ENCODE measurements at places on chromosomes 2 and 18. TPM values are rescaled to one million over a fixed set of nuclear protein-coding genes. Genes with fewer than 3 reads are reported as not detected.

GRCh38 chr18:38367473-38367872 lies 801.9 kb upstream of the CELF4 start:
- no peak for DNase-seq
- no peaks in the 10 kb centered on the region for H3K36me3 ChIP-seq
- H3K4me1 ChIP-seq, result no peaks in the 10 kb centered on the region
- H3K27me3 ChIP-seq, result no peaks in the 10 kb centered on the region

DNA sequence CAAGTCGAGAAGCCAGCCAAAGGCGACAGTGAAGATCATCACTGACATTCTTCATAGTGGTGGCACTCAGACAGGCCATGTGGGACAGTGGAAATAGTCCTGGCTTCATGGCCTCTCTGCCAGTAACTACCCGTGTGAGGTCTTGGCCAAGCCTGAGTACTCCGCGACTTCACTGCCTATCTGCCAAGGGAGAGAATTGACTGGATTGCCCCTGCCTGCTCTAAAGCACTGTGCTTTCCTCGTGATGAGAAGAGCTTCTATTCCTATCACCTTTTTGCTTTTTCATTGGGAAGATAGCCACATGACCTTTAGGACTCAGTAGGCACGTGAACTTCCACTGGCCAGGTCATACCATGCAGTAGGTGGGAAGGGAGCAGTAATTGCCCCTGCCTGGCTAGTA lies 239.3 kb downstream of the HAUS1 start:
- no peaks in the 10 kb centered on the region for H3K4me1 ChIP-seq
- no peaks in the 10 kb centered on the region for H3K36me3 ChIP-seq
- H3K27ac ChIP-seq, result no peak overlapping the region
- H3K4me3 ChIP-seq, result no peak overlapping the region
- no peaks in the 10 kb centered on the region for H3K27me3 ChIP-seq

The ARHGAP28 gene
- total RNA-seq, result 0.41 TPM

- peaks cover 50% of the 10 kb centered on the region for H3K4me1 ChIP-seq
- 0 out of 2 replicates have a peak overlapping the region, but pooled peaks have one; percentile 2 for H3K4me3 ChIP-seq
- H3K27ac ChIP-seq, result peak overlapping the region; percentile 77
- H3K27me3 ChIP-seq, result no peaks in the 10 kb centered on the region
Observed at GRCh38 chr2:11753886-11754699, 7.7 kb downstream of the LPIN1 start.

- DNase-seq, result no peak
- H3K27me3 ChIP-seq, result no peaks in the 10 kb centered on the region
- no peaks in the 10 kb centered on the region for H3K4me1 ChIP-seq
- H3K36me3 ChIP-seq, result no peaks in the 10 kb centered on the region
Observed at GRCh38 chr2:199111458-199111857, 346.3 kb downstream of the SATB2 start.

GRCh38 chr18:61331051-61331450 lies 2.2 kb upstream of the CDH20 start:
- H3K4me3 ChIP-seq, result no peak overlapping the region
- no peak for DNase-seq
- no peaks in the 10 kb centered on the region for H3K4me1 ChIP-seq
- no peaks in the 10 kb centered on the region for H3K36me3 ChIP-seq

GRCh38 chr2:9761577-9761976 lies 81.7 kb upstream of the TAF1B start:
- no peaks in the 10 kb centered on the region for H3K36me3 ChIP-seq
- no peak for DNase-seq
- no peak overlapping the region for H3K27ac ChIP-seq
- no peak overlapping the region for H3K4me3 ChIP-seq
- no peaks in the 10 kb centered on the region for H3K4me1 ChIP-seq
- H3K27me3 ChIP-seq, result no peaks in the 10 kb centered on the region

The POTEE gene
- 1.1 TPM for total RNA-seq

The UGT1A3 gene
- total RNA-seq, result not detected

DNA sequence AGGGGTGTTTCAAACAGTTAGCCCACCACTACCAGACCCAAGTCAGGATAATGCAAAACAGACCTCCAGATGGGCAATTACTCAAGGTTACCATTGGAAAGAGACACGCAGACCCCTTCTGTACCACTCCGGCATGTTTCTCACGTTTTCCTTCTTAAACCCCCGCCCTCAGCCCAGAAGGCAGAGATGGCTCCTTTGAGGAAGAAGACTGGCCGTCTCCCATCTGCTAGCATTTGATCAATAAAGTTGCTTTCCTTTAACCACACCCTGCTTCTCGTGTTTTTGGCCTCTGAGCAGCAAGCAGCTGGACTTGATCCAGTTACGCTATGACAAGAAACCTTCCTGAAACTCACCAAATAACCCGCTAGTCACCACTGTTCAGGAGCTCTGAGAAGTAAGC lies 1012.4 kb upstream of the GYPC start:
- no peaks in the 10 kb centered on the region for H3K4me1 ChIP-seq
- no peak for DNase-seq
- no peaks in the 10 kb centered on the region for H3K36me3 ChIP-seq
- no peak overlapping the region for H3K27ac ChIP-seq
- H3K4me3 ChIP-seq, result no peak overlapping the region

- no peaks in the 10 kb centered on the region for H3K4me1 ChIP-seq
- H3K27me3 ChIP-seq, result no peaks in the 10 kb centered on the region
- DNase-seq, result no peak
- H3K36me3 ChIP-seq, result no peaks in the 10 kb centered on the region
- no peak overlapping the region for H3K4me3 ChIP-seq
Observed at GRCh38 chr2:240427729-240428128, 7.7 kb upstream of the GPC1 start.

- no peaks in the 10 kb centered on the region for H3K4me1 ChIP-seq
- no peaks in the 10 kb centered on the region for H3K36me3 ChIP-seq
- DNase-seq, result no peak
Observed at GRCh38 chr2:186442885-186443284, 43.2 kb upstream of the ZC3H15 start.

- no peaks in the 10 kb centered on the region for H3K36me3 ChIP-seq
- no peak overlapping the region for H3K27ac ChIP-seq
- no peaks in the 10 kb centered on the region for H3K4me1 ChIP-seq
- H3K4me3 ChIP-seq, result no peak overlapping the region
Observed at GRCh38 chr2:54740333-54740732, 16.9 kb downstream of the EML6 start.

DNA sequence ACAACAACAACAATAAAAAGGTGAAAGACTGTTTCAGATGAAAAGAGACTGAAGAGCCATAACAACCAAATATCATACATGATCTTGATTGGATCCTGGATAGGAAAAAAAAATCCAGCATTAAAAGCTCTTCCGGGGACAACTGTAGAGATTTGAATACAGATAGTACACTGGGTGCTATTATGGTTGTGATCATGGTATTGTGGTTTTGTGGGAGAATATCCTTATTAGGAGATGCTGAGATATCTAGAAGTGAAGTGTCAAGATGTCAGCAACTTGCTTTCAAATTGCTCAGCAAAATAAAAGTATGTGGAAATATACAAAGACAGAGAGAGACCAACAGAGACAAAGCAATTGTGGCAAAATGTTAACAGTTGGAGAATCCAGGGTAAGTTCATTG lies 15.5 kb upstream of the SPATA3 start:
- H3K27ac ChIP-seq, result no peak overlapping the region
- no peaks in the 10 kb centered on the region for H3K4me1 ChIP-seq
- no peaks in the 10 kb centered on the region for H3K27me3 ChIP-seq
- DNase-seq, result no peak

GRCh38 chr2:40450796-40451430 lies 977 bp downstream of the SLC8A1 start:
- DNase-seq, result no peak
- peak overlapping the region; percentile 51 for H3K4me3 ChIP-seq
- H3K27me3 ChIP-seq, result peaks cover 12% of the 10 kb centered on the region
- H3K36me3 ChIP-seq, result no peaks in the 10 kb centered on the region

- H3K4me3 ChIP-seq, result no peak overlapping the region
- DNase-seq, result no peak
- no peaks in the 10 kb centered on the region for H3K27me3 ChIP-seq
- no peaks in the 10 kb centered on the region for H3K4me1 ChIP-seq
Observed at GRCh38 chr2:238449909-238450417, 23.2 kb downstream of the ASB1 start.

The CFAP65 gene
- total RNA-seq, result 0.33 TPM

The THADA gene
- total RNA-seq, result 37.2 TPM

The GDF7 gene
- total RNA-seq, result not detected

DNA sequence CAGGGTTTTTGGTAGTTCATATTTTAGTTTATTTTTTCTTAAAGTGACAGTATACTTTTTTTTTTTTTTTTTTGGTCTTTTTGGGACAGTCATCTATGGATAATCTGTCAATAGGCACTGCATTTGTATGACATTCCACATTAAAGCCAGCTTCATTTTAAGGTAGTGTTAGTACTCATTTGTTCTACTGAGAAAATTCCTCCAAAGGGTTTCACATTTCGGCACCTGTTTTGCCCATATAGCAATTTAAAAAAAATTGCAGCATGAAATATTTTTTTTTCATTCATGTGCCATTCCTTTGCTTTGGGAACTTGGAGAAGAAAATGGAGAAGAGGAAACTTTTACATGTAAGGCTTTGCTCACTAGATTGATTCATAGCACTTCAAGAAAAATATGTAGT lies 276.3 kb upstream of the TCF4 start:
- no peaks in the 10 kb centered on the region for H3K4me1 ChIP-seq
- no peaks in the 10 kb centered on the region for H3K36me3 ChIP-seq

- no peak overlapping the region for H3K27ac ChIP-seq
- no peak for DNase-seq
- no peak overlapping the region for H3K4me3 ChIP-seq
- no peaks in the 10 kb centered on the region for H3K36me3 ChIP-seq
Observed at GRCh38 chr2:68936889-68937288, 15.8 kb downstream of the GKN2 start.

DNA sequence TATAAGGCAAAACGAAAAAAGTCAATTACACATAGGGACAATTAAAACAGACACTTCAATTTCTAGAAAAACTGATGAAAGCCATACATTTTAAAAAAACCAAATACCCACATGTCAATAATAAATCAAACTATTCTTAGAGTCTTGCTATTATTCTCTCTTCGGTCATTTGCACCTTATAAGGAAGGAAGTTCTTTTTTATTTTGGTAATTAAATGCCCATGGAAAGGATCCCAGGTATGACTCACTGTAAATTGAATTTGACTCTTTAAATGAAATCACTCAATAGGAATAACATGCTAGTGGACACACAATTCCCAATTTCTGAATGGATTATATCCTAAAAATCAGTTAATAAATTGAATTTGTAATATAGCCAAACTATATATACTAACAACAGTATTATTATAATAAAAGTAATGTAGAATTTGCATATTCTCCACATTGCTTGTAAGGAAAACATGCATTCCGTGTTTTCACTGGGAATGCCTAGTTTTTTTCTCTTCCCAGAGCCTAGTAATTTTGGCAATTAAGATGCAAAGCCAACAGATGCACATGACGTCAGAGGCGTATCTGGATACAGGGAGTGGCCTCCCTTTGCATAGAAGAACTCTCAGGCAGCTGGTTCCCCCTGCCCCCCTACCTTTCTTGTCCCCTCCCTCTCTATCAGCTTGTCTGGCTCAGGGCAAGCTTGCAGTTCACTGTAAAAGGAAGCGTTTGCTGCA lies 153.5 kb upstream of the PGAP1 start:
- no peak overlapping the region for H3K4me3 ChIP-seq
- no peak overlapping the region for H3K27ac ChIP-seq
- H3K36me3 ChIP-seq, result no peaks in the 10 kb centered on the region
- H3K27me3 ChIP-seq, result no peaks in the 10 kb centered on the region

- no peak overlapping the region for H3K27ac ChIP-seq
- H3K27me3 ChIP-seq, result no peaks in the 10 kb centered on the region
- DNase-seq, result no peak
- H3K36me3 ChIP-seq, result no peaks in the 10 kb centered on the region
- H3K4me3 ChIP-seq, result no peak overlapping the region
- H3K4me1 ChIP-seq, result no peaks in the 10 kb centered on the region
Observed at GRCh38 chr2:16249246-16250055, 309.1 kb downstream of the MYCN start.

The TRIM43 gene
- not detected for total RNA-seq

The ADGRF3 gene
- total RNA-seq, result not detected

GRCh38 chr2:236240228-236240990 lies 23.8 kb downstream of the ASB18 start:
- H3K36me3 ChIP-seq, result no peaks in the 10 kb centered on the region
- no peak overlapping the region for H3K4me3 ChIP-seq
- H3K27ac ChIP-seq, result no peak overlapping the region
- DNase-seq, result peak; percentile 4
- H3K4me1 ChIP-seq, result peaks cover 2% of the 10 kb centered on the region

DNA sequence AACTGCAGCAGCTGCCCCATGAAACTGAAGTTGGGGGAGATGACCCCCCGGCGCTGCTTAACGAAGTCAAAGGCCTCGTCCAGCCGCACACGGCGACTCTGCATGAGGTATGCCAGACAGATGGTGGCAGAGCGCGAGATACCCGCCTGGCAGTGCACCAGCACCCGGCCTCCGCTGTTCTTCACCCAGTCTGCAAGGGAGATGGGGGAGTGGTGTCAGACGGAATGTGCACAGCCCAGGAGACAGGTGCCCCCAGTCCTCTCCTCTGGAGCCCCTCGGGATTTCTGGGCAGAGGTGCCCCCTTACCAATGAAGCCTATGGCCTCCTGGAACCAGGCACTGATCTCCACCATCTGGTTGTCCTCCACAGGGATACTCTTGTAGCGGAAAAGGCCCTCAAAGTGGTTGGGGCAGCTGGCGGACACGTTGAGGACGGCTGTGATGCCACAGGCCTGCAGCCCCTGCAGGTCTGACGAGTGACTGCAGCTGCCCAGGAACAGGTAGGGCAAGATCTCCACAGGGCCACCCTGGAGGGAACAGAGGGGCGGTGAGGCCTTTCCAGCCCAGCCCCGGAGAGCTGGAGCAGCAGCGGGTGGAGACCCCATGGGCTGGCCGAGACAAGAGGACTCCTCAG lies 1.3 kb downstream of the DUSP2 start:
- peaks cover 29% of the 10 kb centered on the region for H3K4me1 ChIP-seq
- peak overlapping the region; percentile 48 for H3K27ac ChIP-seq
- no peaks in the 10 kb centered on the region for H3K27me3 ChIP-seq
- DNase-seq, result no peak
- peak overlapping the region; percentile 46 for H3K4me3 ChIP-seq

The TIA1 gene
- total RNA-seq, result 113 TPM

The ZBTB7C gene
- total RNA-seq, result 0.03 TPM

DNA sequence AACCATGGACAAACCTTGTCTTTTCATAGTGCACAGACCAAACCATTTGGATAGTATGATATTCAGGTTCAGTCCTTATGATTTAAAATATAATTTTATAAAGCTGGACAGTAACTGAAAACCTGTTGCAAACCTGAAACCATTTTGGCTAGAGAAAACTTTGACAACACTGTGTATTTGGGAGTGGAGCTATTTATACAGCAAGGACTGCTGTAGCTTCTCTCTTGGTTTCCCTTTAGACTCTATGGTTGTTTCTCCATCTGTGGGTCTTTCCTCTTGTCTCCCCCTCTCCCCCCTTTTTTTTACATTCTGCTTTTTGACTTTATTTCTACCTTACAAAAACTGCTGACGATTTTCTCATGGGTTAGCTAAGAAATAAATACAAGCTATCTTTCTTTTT lies 581.7 kb downstream of the SLC4A3 start:
- H3K36me3 ChIP-seq, result no peaks in the 10 kb centered on the region
- H3K4me1 ChIP-seq, result no peaks in the 10 kb centered on the region
- H3K27me3 ChIP-seq, result no peaks in the 10 kb centered on the region
- H3K4me3 ChIP-seq, result no peak overlapping the region

GRCh38 chr2:222521099-222521498 lies 96.8 kb downstream of the SGPP2 start:
- no peaks in the 10 kb centered on the region for H3K27me3 ChIP-seq
- DNase-seq, result no peak
- no peak overlapping the region for H3K27ac ChIP-seq
- H3K36me3 ChIP-seq, result no peaks in the 10 kb centered on the region
- H3K4me3 ChIP-seq, result no peak overlapping the region

All from Panc1 (cell line).